ENCODE measurements at places on chromosomes 5 and 9.

DNA sequence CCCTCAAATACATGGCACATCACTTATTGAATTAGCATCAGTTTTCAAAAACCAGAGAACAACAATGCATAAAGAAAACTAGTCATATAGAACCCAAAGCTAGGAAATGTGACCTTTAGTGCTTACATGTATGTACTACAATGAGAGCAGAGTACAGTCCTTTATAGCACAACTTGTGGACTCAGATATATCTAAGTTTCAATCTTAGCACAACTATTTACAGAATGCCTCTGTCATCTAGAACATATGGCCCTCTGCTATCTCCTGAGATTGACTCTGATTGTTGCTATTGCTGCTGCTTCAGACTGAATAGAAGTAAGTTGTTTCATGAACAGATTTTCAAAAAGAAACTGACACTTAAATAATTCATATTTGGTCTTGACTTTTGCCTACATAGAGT lies 1536.2 kb downstream of the EFNA5 start:
- no peak for DNase-seq

GRCh38 chr5:30401479-30402058 lies 791.9 kb upstream of the CDH6 start:
- no peak for DNase-seq

- DNase-seq: no peak
Observed at GRCh38 chr9:84991514-84991870, 322.0 kb downstream of the NTRK2 start.

DNA sequence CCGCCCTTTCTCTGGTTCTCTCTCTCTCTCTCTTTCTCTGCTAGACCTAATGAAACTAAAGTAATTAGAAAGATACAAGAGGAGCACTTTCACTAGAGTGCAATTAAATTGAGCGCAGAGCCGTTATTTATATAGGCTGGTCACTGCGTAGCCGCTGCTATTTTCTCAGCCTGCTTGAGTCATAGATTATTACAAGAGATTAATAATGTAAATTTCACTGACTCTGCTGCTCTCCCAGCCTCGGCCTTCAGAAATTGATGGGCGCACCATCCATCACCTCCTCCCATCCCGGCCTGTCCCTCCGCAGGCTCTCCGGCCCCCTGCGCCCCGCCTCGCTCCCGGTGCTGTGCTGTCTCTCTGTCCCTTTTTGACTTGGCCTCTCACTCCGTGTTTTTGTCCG lies 268.0 kb upstream of the MVB12B start:
- DNase-seq: no peak

GRCh38 chr5:176400382-176401156 lies 12.0 kb downstream of the HIGD2A start:
- DNase-seq: no peak

GRCh38 chr5:156109317-156110023 lies 217.5 kb upstream of the SGCD start:
- no peak for DNase-seq

- DNase-seq: no peak
Observed at GRCh38 chr9:34690983-34691935, at the start of gene CCL19. Gene CCL19, minus strand, starts transcription at chr9:34691276. Its CDS starts 137 bp downstream, at chr9:34691139.

GRCh38 chr9:93994545-93994944 lies 39.4 kb upstream of the BARX1 start:
- DNase-seq: no peak

DNA sequence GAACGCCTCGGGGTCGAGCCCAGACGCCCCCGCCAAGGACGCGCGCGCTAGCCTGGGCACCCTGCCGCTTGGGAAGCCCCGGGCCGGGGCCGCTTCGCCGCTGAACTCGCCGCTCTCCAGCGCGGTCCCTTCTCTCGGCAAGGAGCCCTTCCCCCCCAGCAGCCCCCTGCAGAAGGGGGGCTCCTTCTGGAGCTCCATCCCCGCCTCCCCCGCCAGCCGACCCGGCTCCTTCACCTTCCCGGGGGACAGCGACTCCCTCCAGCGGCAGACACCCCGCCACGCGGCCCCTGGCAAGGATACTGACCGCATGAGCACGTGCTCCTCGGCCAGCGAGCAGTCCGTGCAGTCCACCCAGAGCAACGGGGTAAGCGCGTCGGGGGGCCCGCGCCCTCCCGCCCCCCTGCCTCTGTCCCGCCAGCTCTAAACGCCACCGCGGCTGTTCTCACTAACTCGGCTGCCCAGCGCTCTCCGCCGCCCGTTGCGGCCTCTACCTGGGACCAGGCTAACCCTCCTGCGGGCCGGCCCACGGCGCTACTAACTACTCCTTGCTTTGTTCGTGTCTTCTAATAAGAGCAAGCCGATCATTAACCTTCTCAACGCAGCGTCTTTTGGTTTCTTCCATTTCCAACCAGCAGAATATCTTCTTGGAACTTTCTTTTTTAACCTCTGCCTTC lies 93.6 kb upstream of the OTULINL start:
- no peak for DNase-seq

- no peak for DNase-seq
Observed at GRCh38 chr9:90333226-90333625, 309.4 kb downstream of the DIRAS2 start.

DNA sequence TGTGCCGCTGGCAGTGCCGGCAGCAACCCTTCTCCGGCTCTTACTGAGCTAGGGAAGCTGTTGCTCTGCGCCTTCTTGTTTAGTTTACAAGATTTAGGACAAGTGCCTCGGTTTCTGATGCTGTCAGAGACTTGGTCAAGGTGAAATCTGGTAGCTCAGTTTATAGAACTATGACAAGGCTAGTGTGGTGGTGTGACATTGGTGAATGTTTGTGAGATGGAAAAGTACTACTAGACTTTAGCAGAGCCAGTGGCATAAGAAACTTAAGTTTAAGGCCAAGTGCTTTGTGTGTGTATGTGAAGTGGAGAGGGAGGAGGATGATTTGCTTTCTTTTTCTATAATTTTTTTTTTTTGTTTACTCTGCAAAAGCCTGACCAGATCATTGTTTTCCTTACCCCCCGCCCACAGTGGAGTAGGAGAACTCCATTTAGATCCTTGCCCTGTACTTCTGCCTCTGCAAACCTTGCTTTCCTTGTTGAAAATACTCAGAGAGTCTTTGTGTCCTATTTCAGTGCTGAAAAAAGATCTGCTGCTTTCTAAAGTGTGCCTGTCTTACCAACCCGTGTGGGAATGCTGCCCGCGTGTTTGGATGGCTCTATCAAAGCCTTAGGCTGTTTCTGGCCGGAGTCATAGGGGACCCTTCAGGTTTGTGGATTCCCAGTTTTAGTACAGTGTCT lies 75.9 kb downstream of the TRIO start:
- no peak for DNase-seq

Data from effector CD4-positive, alpha-beta T cell (primary cell).